ENCODE measurements at places on chromosomes 1 and 21.
A peak's percentile ranks its signal among the peaks of the same experiment; 100 is the strongest.

DNA sequence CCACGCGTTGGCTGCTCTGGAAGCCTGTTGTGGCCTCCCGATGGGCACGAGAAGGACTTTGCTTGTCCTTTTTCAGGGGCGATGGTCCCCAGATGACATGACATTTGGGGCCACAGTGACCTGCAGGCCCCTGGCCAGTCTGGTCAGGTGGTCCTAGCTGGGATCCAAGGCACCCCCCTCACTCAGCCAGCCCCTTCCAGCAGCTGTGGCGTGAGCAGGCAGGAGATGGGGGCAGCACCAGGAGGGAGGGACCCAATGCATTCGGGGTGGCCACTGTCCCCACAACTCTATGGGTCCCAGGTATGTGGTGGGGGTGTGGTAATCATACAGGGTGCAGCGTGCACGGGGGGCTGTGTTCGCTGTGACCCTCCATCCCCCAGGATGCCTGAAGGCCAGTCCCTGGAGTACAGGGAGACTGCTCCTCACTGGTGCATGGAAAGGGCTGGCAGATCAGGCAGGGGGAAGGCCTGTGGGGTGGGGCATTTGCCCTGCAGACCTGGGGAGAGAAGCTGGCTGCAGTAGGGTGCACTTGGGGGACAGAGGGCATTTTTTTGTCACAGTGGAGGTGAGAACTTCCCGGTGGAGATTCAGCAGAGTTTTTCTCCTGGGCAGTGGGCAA lies 31.7 kb downstream of the WNT3A start:
- DNase-seq, result no peak

DNA sequence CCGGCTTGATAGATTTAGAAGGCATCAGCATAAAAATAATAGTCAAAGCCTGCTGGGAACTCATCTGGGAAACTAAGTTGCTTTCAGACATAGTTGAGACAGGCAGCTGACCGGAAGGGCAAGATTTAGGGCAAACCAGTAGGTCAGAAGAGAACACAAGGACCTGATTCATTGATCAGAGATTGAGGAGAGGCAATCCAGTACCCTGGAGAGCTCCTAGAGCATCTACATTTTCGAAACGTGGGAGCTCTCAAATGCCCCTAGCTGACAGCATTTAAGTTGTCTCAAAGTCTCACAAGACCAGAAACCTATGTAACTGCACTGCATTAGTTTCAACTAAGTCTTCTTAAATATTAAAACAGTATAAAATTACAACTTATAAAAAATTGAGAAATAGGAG lies 22.9 kb upstream of the MTF2 start:
- DNase-seq, result peak; percentile 46

DNA sequence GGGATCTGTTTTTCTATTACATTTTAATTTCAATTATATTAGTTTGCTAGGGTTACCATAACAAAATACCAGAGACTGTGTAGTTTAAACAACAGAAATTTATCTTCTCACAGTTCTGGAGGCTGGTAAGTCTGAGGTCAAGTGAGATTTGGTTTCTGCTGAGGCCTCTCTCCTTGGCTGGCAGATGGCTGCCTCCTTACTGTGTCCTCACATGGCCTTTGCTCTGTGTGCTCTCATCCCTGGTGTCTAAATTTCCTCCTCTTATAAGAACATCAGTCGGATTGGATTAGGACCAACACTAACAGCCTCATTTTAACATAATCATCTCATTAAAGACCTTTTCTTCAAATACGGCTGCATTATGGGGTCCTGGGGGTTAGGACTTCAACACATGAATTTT lies 195.2 kb upstream of the CHODL start:
- no peak for DNase-seq

DNA sequence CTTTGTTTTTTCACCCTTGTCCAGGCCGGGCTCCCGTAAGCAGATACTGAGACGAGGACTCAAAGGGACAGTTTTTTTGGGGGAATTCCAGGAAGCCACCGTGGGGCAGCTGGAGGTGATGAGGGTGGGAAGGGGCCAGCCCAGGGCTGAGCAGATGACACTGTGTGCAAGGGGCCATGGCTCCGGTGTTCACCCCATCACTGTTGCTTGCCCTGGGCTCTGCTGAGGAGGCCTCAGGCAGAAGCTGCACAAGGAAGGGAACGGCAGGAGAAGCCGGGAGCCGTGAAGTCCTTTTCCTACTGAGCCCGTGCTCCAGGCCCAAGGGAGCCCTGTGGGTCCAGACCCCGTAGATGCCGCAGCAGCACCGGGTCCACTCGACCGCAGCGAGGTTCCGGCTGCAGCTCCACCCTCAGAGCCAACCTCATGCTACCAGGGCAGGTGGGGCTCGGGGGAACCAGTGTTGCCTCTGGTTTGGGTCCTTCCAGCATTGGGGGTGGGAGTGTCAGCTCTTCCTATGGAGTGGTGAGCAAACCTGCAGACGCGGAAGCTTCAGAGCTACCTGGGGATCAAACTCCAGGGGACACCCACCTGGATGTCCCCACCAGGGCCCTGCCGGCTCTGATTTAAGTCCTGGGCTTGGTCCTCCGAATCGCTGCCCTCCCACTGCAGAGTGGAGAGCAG lies 4.3 kb upstream of the CALML6 start:
- DNase-seq, result no peak

- DNase-seq, result no peak
Measured at GRCh38 chr1:31152181-31152795, 86.8 kb upstream of the PUM1 start.

DNA sequence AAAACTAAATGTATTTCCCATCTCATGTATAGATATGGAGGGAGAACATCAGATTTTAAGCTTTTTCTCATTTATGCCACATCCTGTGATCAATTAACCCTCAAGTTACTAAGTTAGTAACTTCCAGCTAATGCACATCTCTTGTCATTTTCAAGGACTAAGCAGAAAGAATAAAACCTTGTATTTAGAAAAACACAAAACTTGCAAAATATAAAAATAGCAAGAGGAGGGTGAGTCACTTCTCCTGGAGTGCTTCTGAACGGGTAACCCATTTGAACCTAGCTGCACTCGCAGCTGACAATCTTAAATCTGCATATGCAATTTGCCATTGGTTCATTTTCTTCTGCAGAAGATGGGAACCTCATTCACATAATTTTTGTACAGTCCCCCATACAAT lies 500.5 kb downstream of the SETD4 start:
- DNase-seq, result no peak

GRCh38 chr1:210003501-210003900 lies 65.5 kb downstream of the SYT14 start:
- DNase-seq, result no peak

- DNase-seq, result no peak
Measured at GRCh38 chr1:188188317-188188716, 1359.6 kb downstream of the PLA2G4A start.

- DNase-seq, result no peak
Measured at GRCh38 chr1:230288641-230289349, 137.3 kb downstream of the PGBD5 start.

GRCh38 chr1:68528243-68528642 lies 31.4 kb upstream of the DEPDC1 start:
- no peak for DNase-seq

- no peak for DNase-seq
Measured at GRCh38 chr1:10528066-10529014, 53.6 kb downstream of the PEX14 start.

- DNase-seq, result no peak
Measured at GRCh38 chr1:156291226-156292061, 4.0 kb downstream of the GLMP start.

GRCh38 chr1:86016076-86016759 lies 140.4 kb downstream of the COL24A1 start:
- DNase-seq, result no peak

GRCh38 chr1:15154480-15155036 lies 1.0 kb downstream of the TMEM51 start:
- DNase-seq, result no peak

DNA sequence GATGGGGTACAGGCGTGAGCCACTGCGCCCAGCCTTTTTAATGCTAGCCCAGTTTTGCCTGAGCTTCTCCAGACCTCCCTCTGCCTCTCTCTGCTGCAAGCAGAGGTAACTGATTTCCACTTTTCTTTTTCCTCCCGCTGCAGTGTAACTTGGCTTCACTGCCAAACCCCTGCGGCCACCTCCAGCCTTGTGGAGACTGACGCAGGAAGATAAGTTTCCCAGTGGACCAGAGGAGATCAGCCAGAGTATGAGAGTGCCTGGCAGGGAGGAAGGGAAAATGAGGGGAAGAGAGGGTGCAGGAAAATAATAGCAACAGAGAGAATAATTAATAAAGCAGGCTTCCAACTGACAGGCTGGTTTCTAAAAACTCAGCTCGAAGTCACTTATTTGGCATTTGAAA lies 143.7 kb downstream of the PCNX2 start:
- DNase-seq, result no peak

GRCh38 chr1:37474046-37474696 lies at the start of gene ZC3H12A:
ZC3H12A (plus strand) TSS chr1:37474580; CDS start chr1:37475497, 917 bp downstream.
- peak; percentile 92 for DNase-seq

- no peak for DNase-seq
Measured at GRCh38 chr1:181126289-181126688, 37.8 kb downstream of the IER5 start.

- no peak for DNase-seq
Measured at GRCh38 chr21:29164323-29164942, 34.0 kb downstream of the MAP3K7CL start.

- no peak for DNase-seq
Measured at GRCh38 chr1:27577504-27578188, 26.3 kb downstream of the AHDC1 start.

GRCh38 chr1:193769651-193770050 lies 583.2 kb upstream of the B3GALT2 start:
- no peak for DNase-seq

DNA sequence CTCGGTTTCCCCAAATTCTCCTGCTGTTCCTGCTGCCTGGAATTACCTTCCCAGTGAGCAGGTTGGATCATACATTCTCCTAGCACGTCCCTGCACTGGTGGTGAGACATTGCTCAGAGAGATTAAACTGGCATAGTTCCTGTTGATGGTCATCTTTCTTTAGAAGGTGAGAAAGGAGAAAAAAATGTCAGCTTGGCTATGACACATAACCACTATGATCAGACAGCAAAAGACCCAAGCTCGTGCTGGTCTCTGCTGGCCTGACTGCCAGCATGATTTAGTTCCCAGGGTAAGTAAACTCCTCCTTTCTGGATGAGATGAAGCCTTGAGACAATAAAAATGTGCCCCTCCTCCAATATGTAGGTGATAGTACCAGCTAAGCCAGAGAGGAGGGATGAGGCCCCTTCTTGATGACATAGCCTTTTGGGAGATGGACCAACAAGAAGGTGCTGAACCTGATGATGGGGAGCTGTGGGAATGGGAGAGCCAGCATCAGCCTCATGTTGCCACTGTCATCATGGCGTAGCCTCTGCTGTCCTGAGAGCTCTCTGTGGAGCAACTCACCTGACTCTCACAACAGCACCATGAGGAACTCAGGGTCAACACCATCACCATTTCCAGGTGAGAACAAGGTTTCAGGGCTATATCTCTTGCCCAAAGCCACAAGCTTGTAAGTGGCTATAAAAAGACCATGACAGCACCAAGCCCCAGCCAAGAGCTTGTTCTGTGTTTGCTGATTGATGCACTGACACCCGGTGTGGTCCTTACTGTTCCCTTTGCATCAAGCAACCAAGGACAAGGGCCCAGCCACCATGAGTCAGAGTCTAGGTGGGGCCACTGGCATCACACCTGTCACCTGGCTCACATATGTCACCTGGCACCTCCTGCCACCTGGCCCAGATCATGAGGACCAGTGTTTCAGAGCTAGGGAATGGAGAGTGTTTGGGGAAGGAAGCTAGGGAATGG lies 200.0 kb downstream of the MATN1 start:
- DNase-seq, result no peak

DNA sequence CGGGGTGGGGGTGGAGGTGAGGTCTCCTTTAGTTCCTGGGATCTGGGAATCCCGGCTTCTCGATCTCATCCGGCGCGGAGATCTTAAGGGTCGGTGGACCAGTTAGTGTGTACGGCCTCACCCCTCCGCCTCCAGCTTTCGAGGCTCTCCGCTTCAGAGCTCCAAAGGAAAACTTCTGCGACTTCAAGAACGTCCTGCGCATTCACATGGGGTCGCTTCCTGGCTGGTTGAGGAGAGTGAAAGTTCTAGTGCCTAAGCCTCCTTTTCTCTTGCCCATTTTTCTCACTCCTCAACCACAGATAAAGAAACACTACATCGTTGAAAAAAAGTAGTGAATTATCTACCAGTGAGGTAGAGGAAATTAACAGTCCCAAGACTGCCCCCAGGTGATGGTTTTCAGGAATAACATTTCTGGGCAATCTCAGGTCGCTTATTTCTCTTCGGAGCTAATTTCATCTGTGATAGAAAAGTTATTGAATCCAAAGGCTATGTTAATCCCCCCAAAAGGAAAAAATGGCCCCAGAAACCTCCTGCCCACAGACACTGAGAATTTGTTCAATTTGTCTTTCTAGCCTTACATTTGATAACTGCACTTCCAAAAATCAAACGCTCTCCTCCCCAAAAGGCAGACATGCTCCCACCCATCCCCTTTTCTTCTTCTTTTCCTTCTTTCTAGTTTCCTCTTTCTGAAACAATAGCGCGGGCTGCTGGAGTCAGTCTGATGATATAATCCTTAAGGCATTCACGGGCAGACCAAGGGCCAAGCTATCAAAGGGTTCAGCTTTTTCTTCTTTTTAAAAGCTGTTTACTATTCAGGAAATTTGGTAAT lies 20.6 kb upstream of the TBX15 start:
- no peak for DNase-seq

GRCh38 chr1:208083016-208083714 lies 161.0 kb downstream of the PLXNA2 start:
- no peak for DNase-seq

DNA sequence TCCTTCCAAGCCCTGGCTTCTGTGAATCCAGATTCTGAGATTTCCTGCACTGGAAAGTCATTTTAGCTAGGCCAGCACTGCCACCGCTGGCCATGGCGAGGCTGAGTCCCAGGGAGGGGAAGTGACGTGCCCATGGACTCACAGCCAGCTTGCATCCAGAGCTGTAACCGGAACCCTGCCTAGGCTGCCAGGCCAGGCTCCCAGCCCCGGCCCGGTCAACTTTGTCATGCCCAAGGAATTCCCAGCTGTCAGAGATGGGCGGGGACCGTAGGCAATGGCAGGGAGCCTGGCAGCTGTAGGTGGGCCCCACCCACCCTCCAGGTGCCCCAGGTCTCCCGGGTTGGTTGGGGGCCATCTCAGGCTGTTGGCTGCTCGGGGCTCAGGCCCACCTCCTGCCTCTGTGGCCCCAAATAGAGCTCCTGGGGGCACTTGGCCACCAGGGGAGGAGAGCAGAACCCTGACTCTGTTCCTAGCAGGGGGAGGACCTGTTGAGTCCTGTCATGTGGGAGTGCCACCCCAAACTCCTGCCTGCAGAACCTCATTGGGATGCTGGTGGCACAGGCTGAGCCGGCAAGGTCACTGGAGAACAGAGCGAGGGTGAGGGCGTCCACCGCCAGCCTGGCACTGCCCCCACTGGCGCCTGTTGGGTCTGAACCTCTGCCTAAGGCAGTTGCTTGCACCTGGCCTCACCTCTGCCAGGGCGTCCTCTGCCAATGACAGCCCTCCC lies 57.8 kb downstream of the FOXO6 start:
- no peak for DNase-seq
